ENCODE measurements at places on chromosomes 7 and 10. TPM values are rescaled to one million over a fixed set of nuclear protein-coding genes. Genes with fewer than 3 reads are reported as not detected.

ITPRID1 gene
- total RNA-seq, result not detected

COL26A1 gene
- total RNA-seq, result 0.16 TPM

RTKN2 gene
- 0.09 TPM for total RNA-seq

ARPC1A gene
- total RNA-seq, result 120 TPM

FERD3L gene
- not detected for total RNA-seq

RSPH10B2 gene
- total RNA-seq, result 0.29 TPM

TMEM273 gene
- 63.1 TPM for total RNA-seq

FAM25A gene
- not detected for total RNA-seq

GJD4 gene
- total RNA-seq, result not detected

SPOCK2 gene
- total RNA-seq, result 0.86 TPM

OR6B1 gene
- total RNA-seq, result not detected

SLC13A1 gene
- 0.04 TPM for total RNA-seq

MALRD1 gene
- not detected for total RNA-seq

FOXI2 gene
- not detected for total RNA-seq

RPEL1 gene
- total RNA-seq, result 0.07 TPM
